Urinary bladder (tissue), 4 donors: ENCODE measurements at places on chromosomes 13 and 19.

GRCh38 chr13:100988921-100989320 lies 314.3 kb upstream of the TMTC4 start:
- no peak for DNase-seq

DNA sequence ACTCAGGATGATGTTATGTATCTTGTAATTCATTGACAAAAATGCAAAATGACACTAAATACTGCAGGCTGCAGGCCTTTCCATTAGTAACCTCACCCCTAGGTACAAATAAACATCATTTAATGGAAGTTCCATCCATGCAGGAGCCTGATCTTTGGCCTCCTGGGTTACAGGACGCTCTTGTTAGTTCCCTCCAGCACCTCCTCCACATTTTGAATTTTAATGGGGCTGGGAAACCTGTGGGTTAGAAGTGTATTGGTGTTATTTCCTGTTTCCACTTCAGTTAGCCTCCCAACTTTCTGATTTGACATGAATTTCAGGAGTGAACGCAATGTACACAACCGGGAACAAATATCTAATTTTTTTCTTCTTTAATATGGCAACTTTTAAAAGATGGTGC lies 237.1 kb upstream of the ARGLU1 start:
- no peak for DNase-seq

GRCh38 chr19:40747536-40747935 lies 2.7 kb downstream of the ACTMAP start:
- DNase-seq: no peak

DNA sequence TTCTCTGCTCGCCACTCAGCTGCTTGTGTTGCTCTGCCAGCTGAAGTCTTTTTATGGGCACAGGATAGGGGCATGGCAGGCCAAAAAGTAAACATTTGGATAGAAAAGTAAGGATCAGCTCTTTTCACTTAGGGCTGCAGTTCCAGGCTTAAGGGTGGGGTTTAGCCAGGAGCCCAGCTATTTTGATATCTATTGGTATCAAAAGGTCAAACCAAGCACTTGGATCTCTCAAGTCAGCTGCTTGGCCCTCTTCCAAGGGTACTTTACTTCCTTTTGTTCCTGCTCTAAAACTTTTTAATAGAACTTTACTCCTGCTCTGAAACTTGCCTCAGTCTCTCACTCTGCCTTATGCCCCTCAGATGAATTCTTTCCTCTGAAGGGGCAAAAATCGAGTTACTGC lies 55.7 kb upstream of the ABCC4 start:
- no peak for DNase-seq

DNA sequence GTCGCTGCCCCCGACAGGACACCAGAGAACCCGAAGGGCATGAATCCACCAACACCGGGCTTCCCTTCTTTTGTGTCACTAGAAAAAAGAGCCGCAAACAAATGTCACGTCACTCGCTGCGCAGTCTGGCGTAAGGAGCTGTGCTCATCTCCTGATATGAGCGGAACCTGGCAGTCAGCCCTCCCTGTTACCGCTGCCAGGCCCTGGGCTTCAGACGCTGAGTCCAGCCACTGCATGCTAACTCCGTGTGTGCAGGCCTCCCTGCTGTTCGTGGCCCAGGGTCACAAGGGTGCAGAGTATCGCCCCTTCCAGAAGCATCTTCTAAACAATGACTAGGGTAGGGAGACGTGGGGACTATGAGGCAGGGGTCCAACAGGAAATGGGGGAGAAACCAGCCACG lies 71.3 kb downstream of the SLC7A1 start:
- no peak for DNase-seq

GRCh38 chr19:948842-949496 lies 23.1 kb downstream of the ARID3A start:
- DNase-seq: no peak

- no peak for DNase-seq
Observed at GRCh38 chr13:71820699-71821098, 46.3 kb downstream of the DACH1 start.
